ENCODE measurements at places on chromosomes 1 and 21.

- DNase-seq, result no peak
These were observed 42.6 kb downstream of the C1orf198 start for GRCh38 chr1:230825761-230826160.

DNA sequence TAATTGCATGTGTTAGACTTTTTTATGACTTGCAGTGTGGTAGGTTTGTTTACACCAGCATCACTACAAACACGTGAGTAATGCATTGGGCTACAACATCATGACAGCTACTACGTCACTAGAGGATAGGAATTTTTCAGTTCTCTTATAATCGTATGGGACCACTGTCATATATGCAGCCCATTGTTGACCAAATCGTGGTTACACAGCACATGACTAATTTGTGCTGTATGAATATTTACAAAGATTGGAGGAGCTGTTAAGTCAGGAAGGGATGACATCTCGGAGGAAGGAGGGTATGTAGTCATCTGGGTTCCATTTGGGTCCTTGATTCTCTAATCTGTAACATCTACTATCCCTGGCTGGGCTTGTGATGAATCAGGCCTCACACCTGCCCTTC, 270.9 kb downstream of the TNR start:
- no peak for DNase-seq

DNA sequence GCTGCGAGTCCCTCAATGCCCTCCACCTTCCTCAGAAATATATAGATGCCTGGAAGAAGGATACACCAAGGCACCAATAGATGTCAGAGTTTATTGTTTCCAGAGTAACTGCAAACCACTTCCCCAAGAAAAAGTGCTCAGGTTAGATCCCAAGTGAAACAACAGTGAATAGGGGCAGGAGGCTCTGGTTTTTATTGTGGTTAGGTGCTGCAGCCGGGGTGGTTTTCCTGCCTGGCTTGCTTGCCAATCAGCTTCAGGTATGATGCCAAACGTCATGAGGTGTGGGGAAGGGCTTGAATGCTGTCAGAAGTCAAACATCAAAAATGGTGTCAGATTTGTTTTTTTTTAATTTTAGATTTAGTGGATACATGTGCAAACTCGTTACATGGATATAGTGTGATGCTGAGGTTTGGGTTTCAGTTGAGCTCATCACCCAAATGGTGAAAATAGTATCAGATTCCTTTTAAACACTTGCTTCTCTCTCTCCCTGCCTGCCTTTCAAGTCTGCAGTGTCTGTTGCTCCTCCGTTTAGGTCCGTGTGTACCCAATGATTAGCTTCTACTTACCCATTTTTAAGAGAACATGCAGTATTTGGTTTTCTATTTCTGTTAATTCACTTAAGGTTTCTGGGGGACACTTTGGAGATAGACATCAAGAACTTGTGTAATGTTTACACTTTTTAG, 1317.0 kb downstream of the MRPL39 start:
- DNase-seq, result no peak

DNA sequence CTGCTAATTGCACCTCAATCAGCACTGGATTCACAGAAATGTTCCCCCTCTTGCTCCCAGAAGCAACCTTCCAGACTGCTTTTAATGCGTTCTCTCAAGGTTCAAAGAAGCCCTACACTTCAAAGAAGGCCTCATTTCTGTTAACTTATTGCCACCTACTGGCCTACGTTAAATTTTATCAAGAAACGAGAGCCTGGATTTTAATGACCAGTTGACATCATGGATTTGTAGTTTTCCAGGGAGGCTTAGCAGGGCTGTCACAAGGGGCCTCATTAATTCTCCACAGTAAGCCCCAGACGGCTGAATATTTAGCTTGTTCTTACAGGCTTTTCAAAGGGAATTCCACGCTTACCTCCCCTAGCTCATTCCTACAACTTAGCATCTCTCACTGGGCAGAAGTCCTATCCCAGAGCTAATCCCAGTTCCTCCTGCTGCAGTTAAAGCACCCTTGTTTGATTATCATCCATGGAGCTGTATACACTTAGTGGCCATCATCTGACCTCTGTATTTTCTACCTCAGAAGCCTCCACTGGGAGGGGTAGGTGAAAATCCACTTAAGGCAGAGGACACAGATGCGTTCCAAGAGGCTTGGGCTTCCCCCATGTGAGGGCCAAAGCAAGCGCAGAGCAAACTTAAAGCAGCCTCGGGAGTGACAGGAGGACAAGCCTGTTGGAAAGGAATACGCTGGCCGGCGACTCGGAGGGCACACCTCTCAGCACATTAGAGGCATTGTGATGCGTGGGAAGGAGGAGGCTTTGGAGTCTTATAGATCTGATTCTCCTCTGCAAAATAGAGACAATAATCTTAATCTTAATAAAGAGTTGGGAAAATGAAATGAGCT, 32.2 kb upstream of the CYP4X1 start:
- no peak for DNase-seq

- DNase-seq, result no peak
These were observed 20.6 kb upstream of the KCNT2 start for GRCh38 chr1:196628838-196629237.
